Neuronal stem cell (in vitro differentiated cells): ENCODE measurements at places on chromosomes 5 and 9.

GRCh38 chr5:73727470-73727869, 101.5 kb downstream of the ARHGEF28 start:
- no peak for DNase-seq

- no peak for DNase-seq
These were observed 1.7 kb downstream of the SLC1A3 start for GRCh38 chr5:36607838-36608783.

DNA sequence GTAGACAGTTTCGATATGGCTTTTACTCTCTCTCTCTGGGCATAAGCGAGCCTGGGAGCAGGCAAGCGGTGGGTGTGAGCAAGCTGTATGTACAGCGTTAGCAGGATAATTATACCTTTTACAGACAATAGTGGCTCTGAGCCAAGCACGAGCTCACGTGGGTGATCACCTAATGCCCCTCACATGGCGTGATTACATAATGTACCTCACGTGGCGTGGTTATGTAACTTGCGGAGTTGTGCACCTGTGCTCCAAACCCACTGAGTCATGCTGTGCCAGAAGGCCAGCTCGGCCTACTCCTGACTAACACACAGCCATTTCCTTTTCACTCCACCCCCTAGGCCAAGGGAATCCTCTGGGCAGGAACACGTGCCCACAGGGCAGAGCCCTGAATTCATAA, 797.2 kb downstream of the EFNA5 start:
- no peak for DNase-seq

DNA sequence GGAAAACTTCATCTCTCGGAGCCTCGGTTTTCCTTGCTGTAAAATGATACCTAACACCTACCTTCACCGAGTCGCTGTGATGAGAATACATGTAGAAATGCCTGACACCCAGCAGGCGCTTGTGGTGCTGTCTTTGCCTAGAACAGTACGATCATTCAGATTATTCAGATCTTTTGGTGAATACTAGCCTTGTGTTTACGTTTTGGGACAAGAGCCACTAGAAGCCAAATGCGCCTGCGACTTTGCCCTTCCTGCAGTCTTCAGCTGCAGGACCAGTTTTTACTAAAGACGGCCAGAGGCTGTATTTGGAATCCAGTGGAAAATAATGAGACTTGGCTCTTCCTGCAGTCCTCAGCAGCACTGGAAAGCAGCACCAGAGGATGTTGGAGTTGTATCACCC, 189.6 kb downstream of the TRIO start:
- no peak for DNase-seq

DNA sequence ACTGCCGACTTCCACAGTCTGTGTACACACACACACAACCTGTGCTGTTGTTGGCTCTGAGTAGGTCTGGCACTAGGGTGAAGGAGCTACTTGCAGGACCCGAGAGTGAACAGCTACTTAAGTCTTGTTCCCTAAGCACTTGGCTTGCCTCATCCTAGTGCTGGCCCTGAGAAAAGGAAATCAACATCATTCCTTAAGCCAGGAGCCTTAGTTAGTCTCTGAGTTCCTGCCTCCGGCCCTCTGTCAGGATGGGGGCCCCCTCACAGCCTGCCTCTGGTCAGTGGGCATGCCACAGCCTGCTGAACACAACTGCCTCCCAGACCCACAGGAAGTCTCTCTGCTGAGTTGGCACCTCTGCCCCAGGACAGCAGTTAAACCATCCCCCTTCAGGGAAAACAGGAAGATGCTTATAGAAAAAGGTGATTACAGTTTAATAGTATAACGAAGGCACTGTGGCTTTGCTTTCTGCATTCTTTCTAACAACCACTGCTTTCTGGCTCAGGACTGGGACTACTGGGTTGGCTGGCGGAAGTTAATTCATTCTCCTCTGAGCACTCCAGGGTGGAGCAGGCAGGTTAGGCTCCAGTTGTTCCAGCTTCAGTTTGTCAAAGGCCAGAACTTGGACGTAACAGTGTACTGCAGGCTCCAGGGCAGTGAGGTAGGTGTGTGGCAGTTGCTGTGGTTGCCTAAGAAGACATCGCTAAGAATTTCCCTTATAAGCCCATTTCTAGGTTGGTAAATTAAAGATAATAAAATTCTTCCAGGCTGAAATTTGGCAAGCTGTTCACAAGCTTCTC, 2.8 kb downstream of the MAMDC2 start:
- DNase-seq = no peak

DNA sequence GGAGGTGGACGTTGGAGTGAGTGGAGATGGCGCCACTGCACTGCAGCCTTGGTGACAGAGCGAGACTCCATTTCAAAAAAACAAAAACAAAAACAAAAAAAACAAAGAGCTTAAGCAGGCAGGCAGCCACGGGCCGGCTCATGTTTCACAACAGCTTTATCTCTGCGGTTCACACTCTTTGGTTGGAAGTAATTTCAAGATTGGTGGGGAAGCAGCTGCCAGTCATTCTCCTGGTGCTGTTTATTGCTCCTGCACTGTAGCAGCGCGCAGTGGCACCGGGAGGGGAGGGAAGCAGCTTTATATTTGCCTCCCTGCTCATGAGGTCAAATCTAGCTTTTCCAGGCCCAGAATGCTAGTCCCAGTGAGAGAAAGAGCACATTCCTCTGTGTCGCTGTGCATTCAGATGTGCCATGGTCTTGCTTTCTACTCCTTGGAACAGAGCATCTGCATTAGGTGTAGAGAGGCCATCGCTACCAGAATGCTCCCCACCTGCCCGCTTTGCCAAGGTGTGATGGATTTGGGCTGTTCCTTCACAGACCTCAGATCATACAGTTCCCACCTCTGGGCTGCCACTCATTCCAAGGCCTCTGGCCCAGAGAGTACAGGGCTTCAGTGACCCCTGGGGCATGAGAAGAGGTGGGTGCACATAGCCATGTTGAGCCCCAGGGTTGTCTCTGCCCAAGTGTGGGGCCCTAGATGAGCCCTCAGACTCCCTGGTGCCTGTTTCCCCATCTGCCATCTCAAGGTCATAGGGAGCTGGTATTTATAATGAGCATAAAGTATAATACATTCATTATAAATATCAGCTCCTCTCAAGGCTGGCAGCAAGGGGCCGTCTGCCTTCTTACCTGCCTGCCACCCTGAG, 270.4 kb downstream of the MED10 start:
- no peak for DNase-seq

DNA sequence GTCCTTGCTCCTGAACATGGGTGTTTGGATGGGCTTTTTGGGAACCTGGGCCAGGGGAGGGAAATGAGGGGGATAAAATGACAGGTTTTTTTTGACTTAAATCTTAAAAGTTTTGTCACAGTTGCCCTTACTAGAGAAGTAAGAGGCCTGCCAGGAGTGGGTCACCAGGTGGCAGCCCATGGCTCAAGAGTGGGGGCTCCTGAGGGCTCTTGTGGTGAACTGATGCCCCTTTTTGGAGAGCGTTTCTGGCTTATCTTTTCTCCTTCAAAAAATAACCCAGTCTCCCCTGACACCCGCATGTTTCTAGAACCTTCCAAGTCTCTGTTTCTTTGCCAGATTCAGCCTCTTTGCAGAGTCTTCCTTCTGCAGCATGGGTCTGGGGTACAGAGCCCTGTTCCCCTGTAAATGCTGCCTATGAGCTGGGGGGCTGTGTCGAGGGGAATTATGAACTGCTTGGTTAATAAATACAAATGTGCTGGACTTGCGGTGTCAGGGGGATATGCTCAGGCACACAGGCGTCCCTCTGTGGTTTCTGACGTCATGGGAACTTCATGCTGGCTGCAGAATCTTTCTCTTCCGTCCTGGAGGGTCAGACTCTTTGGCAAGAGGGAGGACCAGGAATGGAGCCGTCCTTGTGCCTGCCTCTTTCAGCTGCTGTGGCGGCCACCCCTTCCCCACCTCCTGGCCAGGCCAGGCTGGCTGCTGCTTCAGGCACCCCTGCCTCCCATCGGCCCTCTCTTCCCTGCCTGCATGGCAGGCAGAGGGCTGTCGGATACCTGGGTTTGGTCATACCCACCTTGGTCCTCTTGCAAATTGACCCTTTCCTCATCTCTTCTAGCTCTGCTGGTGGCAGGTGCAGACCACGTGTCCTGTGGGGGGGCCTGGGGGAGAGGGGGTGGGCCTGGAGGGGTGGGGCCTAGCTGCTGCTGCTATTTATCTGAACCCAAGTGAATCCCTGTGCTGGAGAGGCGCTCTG, 30.1 kb downstream of the PTPA start:
- DNase-seq = no peak

GRCh38 chr9:75229605-75230332, 141.5 kb downstream of the OSTF1 start:
- no peak for DNase-seq

- DNase-seq = no peak
These were observed 49.7 kb downstream of the SNX24 start for GRCh38 chr5:122895141-122895540.

DNA sequence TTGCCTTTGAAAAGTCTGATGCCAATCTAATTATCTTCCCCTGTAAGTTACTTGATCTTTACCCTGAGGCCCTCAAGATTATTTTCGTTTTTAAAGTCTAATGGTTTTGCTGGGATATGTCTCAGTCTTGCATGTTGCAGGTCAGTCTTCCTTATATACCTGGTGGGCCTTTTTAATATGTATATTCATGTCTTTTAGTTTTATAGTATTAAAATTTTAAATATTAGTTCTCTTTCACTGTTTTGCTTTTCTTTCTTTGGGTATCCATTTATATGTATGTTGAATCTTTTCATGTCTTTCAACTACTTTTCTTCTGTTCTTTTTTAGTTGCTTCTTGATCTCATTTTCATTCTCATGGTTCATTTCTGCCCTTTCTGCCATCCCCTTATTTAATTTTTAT, 68.9 kb downstream of the HSD17B4 start:
- DNase-seq = no peak

DNA sequence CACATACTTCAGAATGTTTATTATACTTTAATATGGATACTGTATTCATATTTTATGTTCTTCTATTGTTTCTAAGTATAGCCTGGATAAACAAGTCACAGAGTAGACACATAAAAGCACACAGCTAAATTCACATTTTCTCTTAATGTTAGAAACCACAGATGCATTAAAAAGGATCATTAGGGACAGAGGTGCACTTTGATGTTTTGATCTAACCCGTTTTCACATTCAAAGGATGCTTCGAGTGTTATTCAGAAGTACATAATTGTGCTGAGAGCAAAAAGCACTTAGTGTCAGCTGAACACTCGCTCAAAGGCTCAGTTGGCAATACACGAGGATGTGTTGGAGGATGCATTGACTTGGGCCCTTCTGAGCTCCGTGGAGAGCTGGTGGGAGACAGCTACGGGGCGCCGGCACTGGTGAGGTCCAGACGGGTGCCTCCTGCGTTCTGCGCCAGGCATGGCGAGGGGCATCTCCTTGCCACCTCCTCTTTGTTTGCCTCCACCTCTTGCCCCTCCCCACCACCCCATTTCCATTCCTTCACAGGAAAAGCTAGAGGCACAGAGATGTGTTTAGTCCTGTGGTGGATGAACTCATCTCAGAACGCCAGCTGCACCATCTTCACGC, 35.5 kb downstream of the MED10 start:
- DNase-seq = no peak

- DNase-seq = no peak
These were observed 2396.8 kb upstream of the C9orf72 start for GRCh38 chr9:29969856-29970647.

DNA sequence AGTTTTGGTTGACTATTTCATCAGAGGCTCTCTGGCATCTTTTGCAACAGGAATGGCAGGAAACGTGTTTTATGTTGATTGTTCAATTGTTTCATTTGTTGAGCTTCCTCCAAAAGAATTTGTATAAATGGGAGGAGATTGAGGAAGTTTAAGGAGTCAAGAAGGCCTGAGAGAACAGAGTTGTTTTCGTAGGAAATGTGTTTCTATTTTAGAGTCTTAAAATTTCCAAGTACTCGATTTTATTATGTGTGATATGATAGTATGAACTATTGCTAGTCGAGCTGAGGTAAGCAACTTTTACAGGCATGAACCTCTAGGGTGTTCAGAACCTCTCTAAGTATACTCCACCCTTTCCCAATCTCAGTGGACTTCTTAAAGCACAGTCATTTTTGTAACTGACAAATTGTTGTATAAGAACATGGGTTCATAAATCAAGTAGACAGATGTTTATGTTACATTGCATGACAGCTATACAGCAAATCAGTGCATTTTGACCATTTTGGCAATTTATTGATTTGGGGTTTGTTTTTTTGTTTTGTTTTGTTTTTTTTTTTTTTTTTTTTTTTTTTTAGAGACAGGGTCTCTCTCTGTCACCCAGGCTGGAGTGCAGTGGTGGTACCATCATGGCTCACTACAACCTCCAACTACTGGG, 47.4 kb downstream of the POLK start:
- no peak for DNase-seq

GRCh38 chr5:170541146-170541769, 37.4 kb downstream of the KCNIP1 start:
- DNase-seq = no peak

DNA sequence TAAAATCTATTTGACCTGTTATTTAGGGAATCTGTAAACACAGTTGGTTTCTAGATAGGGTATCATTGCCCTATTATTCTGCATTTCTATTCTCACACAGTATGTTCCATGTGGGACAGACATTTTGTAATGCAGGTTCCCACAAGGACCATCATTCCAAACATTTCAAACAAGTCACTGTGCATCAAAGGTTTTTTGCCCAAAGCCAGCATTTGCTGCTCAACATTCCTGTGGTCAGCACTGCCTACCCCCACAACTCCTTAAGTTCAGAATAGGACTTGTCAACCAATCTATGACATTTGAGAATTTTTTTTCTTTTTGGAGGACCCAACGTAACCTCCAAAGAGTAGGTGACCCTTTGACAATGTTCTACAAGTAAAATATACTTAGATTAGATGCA, 95.7 kb downstream of the LPAR1 start:
- DNase-seq = no peak

GRCh38 chr5:140024928-140025327, 18.2 kb downstream of the NRG2 start:
- no peak for DNase-seq

GRCh38 chr9:136416427-136416826, 6.0 kb downstream of the PMPCA start:
- DNase-seq = no peak

GRCh38 chr5:97534166-97534565, 351.1 kb upstream of the RIOK2 start:
- DNase-seq = peak; percentile 9

GRCh38 chr5:133912951-133913350, 55.5 kb downstream of the C5orf15 start:
- no peak for DNase-seq

- no peak for DNase-seq
These were observed 234.9 kb downstream of the SPATA31D1 start for GRCh38 chr9:82223442-82223841.

GRCh38 chr9:132125361-132125760, 36.5 kb upstream of the NTNG2 start:
- DNase-seq = no peak

GRCh38 chr9:38339087-38339486, 53.4 kb upstream of the ALDH1B1 start:
- DNase-seq = no peak
